NCI-H2107 (cell line): ENCODE measurements at places on chromosomes 4 and X.
A peak's percentile ranks its signal among the peaks of the same experiment; 100 is the strongest.

GRCh38 chr4:153758136-153758535, 1.7 kb downstream of the RNF175 start:
- no peak for DNase-seq

GRCh38 chr4:165079476-165079875, 25.8 kb downstream of the TRIM75 start:
- DNase-seq = peak; percentile 5

DNA sequence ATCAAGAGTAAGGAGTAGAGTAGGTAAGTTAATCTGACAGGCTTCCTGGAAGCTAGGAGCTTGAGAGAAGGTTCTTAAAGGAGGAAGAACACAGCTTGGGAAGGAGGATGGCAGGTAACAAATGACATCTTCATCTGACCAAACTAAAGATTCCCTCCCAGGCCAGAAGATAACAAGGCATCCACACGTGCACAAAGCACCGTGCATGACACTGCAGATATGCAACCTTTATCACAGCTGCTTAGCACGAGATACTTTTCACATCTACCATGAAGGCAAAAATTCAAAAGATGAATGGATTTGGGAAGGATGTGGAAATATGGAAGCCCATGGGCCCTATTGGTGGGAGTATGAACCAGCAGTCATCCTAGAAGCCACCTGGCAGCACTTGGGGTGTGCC, 34.3 kb downstream of the CD99L2 start:
- no peak for DNase-seq

- no peak for DNase-seq
These were observed 329.2 kb upstream of the HAND2 start for GRCh38 chr4:173859091-173859713.

DNA sequence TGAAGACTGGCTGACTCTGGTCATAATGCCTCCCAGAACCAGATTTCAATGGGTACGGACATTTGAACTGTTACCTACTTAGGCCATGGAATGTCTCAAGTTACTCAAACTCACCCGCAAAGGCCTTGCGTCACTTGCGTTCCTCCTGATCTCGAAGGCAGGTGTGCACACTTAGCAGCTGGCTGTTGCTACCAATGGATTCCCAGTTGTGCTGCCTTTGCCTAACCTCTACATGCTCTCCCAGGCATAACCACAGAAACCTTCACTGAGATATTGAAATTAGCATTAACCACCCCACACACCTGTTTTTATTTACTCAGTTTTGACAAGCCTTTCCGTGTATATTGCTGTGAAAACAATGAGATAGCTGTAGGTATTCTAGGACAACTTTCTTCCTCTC, 2.8 kb downstream of the ERVMER34-1 start:
- peak; percentile 67 for DNase-seq

- DNase-seq = peak; percentile 80
These were observed at the start of gene APEX2 for GRCh38 chrX:54999717-55000598. Gene APEX2 (plus strand): TSS chrX:55000363. CDS start chrX:55000423, 60 bp downstream.
